ENCODE measurements at places on chromosomes 13 and 19. TPM values are rescaled to one million over a fixed set of nuclear protein-coding genes. Genes with fewer than 3 reads are reported as not detected.

- DNase-seq: no peak
These were observed 429.1 kb upstream of the ARGLU1 start for GRCh38 chr13:106996867-106997618.

Gene ETV2
- total RNA-seq: 1.7 TPM

- no peak for DNase-seq
These were observed 28.8 kb upstream of the F7 start for GRCh38 chr13:113076681-113077401.

Gene MRPS31
- 28.0 TPM for total RNA-seq
